ENCODE measurements at places on chromosomes 16 and 17.

GRCh38 chr16:10938321-10938720, 3.9 kb downstream of the DEXI start:
- DNase-seq, result peak; percentile 47

DNA sequence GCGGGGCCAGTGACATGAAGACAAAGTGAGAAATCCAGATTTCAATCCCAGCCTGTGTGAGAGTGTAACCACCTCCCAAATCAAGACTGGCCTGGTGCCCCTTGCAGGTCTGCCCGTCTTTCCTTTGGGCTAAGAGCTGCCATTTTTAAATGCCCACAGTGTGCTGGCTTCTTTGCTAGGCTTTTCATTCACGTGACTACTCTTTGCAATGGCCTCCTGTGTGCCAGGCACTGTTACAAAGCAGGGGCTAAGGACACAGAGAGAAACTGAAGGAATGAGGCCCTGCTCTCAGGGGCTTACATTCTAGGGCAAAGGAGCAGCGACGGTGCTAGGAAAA, 269 bp upstream of the ZSCAN10 start:
- DNase-seq, result no peak

- no peak for DNase-seq
Observed at GRCh38 chr17:7107012-7107754, 7.4 kb downstream of the ASGR2 start.

DNA sequence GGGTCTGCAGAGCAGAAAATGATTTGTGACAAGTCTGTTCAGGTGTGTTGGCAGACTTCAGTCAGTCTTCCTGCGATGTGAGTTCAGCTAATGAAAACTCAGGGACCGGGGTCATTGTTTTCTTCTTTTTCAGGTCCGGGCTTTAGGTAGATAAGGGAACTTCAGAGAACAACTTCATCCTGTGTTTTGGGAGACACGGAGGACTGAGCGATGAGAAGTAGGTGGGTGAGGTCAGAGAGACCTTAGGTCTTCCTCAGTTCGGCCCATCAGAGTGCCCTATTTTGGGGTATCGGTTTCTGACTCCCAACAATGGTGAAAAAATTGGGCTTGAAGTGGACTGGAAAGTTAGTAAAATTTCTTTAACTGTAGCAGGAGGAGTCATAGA, 88.9 kb upstream of the ATF7IP2 start:
- no peak for DNase-seq

- no peak for DNase-seq
Observed at GRCh38 chr17:36468903-36469635, 17.4 kb upstream of the ZNHIT3 start.

- DNase-seq, result no peak
Observed at GRCh38 chr17:57143361-57143760, 58.3 kb downstream of the AKAP1 start.

GRCh38 chr17:74704544-74704943, 8.2 kb downstream of the CD300LF start:
- no peak for DNase-seq

GRCh38 chr17:51071556-51071955, 49.1 kb downstream of the SPAG9 start:
- DNase-seq, result no peak

- no peak for DNase-seq
Observed at GRCh38 chr17:27840688-27841087, 40.4 kb upstream of the NOS2 start.

DNA sequence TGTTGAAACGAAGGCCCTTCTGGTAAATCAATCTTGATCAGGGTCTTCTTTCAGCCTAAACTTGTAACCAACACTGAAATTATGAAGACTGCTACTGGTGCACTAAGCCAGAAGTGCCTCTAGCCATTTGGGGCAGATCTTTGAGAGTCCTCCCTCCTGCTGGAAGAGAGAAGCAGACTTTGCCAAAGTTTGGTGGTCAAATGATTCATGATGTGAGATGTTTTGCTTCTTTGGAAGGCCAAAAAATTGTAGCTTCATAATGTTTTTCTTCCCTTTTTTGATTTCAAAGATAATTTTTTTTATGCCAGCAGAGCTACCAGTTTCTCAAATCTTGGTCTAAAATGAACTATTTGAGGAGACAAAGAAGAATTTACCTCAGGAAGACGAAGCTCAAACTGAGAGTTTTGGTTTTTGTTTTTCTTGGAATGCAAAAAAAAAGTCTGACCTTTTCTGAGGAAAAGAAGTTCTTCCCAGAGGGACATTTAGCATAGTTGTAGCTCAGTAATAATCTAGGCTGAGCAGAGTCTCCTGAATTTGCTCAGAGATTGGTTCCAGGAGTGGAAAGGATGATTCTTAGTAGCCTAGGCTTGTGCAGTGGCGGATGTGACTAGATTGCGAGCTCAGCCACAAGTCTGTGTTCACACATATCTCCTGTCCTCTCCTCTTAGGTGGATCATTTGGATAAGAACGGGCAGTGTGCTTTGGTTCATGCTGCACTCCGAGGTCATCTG, 50.9 kb downstream of the CYB561 start:
- no peak for DNase-seq

- DNase-seq, result peak; percentile 90
Observed at GRCh38 chr17:58335779-58336455, 7.3 kb upstream of the TSPOAP1 start.

DNA sequence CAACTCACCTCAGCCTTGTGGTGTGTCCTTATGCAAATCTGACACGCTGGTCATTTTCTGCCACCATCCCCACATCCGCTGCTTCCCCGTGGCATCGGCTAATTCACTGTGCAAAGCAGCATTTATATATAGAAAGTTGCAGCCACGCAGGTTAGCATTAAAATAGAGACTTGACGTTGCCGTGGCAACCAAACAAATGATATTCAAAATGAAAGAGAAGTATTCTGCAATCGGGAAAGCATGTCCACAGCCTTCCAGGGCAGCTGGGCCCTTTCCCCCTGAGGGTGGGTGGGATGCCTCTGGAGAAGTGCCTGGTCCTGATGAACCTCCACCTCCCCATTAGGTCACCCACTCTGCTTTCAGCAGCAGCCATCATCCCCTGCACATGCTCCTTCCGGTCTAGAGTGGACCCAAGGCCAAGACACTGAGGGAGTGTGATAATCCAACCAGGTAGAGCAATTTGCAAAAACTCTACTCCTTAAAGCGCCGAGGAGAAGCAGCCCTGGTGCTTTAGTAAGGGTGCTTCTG, 138.7 kb downstream of the GAS7 start:
- DNase-seq, result no peak

DNA sequence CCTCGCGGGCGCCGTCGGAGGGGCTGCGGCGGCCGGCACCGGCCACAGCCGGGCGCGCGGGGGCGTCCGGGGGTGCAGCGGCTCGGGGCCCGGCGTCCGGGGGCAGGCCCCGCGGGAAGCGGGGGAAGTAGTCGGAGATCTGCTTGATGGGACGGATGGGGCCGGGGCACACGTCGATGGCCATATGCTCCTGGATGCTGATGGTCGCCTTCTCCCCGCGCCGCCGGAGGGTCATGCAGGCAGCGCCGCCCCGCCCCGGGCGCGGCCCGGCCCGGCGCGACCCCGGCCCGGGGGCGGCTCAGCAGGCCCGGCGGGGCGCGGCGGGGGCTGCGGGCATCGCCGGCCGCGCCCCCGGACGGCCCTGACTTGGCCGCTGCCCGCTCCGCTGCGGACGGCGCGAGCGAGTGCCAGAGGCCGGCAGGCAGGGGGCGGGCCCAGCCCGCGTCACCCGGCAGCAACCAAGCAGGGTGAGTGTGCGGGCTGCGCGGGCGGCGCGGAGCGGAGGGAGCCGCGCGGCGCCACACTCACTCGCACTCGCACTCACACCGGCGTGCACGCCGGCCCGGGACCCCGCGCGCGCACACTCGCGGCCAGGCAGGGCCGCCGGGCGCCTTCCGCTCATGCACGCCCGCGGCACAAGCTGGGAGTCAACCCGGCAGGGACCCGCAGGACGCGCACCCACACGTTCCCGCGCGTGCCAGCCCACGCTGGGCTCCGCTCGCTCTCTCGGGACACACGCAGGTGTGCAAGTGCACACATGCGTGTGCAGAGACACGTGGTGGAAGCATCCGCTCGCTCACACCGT, at the start of gene DOC2B:
DOC2B (minus strand) TSS at position 406 of the 805 bp plus-strand sequence; CDS start at position 235, 171 bp downstream.
- no peak for DNase-seq
